ENCODE measurements at places on chromosomes 11 and 22.

DNA sequence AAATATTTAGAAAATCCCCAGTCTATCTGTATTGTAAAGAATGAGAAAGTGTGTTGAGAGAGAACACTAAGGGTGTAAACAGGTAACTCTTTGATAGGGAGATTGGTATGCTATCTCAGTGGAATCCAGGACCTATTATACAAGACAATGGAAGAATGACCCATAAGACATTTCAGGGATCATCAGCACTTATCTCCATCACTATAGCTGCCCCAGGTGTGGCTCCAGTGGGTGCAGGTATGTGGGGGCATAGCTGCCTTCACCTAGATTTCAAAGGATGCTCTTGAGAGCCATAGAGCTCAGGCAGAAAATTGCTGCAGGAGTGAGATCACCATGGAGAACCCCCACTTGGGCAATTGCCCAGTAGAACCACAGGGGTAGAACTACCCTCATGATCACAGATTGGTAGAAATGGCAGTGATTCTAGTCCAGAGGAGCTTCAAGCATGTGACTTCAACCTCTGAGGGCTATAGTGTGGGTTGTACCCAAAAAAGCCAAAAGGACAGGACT, 252.3 kb upstream of the TBCEL start:
- DNase-seq = no peak

DNA sequence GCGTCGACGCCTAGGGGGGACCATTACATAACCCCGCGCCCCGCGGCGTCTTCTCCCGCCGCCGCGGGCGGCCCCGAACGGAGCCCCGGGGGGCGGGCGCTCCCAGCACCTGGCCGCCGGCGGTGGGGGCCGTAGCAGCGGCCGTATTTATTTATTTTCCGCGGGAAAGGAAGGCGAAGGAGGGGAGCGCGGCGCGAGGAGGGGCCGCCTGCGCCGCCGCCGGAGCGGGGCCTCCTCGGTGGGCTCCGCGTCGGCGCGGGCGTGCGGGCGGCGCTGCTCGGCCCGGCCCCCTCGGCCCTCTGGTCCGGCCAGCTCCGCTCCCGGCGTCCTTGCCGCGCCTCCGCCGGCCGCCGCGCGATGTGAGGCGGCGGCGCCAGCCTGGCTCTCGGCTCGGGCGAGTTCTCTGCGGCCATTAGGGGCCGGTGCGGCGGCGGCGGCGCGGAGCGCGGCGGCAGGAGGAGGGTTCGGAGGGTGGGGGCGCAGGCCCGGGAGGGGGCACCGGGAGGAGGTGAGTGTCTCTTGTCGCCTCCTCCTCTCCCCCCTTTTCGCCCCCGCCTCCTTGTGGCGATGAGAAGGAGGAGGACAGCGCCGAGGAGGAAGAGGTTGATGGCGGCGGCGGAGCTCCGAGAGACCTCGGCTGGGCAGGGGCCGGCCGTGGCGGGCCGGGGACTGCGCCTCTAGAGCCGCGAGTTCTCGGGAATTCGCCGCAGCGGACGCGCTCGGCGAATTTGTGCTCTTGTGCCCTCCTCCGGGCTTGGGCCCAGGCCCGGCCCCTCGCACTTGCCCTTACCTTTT, at the start of gene EP300:
TSS of gene EP300 (plus strand) at position 570 of the 795 bp plus-strand sequence. CDS start 413 bp downstream, outside the sequence.
- DNase-seq = peak; percentile 44

- DNase-seq = no peak
Measured at GRCh38 chr11:123158033-123159003, 36.7 kb downstream of the CLMP start.

GRCh38 chr11:17603056-17603825, 56.2 kb downstream of the OTOG start:
- DNase-seq = no peak

DNA sequence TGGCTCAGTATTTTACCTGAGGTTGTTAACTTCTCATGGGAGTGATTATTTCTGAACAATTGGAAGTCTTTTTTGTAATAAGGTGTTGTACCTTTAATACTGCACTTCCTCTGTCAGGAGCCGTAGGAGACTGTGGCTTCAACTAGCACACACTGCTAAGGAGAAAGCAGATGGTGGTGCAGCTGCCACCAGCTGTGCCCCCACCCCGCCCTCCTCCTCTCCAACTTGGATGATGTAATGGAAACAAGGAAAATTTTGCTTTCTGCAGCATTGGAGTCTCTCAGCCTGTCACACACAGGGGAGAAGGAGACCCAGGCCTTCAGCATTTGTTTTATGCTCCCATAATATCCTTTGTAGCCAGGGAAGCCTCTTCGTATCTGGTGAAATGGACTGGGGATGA, 91.2 kb downstream of the TEAD1 start:
- no peak for DNase-seq

- DNase-seq = peak; percentile 41
Measured at GRCh38 chr22:20243537-20244249, 24.4 kb downstream of the RTN4R start.

GRCh38 chr11:44596525-44597276, 31.2 kb downstream of the CD82 start:
- no peak for DNase-seq

GRCh38 chr11:105315287-105315686, 175.7 kb upstream of the CARD18 start:
- DNase-seq = no peak

DNA sequence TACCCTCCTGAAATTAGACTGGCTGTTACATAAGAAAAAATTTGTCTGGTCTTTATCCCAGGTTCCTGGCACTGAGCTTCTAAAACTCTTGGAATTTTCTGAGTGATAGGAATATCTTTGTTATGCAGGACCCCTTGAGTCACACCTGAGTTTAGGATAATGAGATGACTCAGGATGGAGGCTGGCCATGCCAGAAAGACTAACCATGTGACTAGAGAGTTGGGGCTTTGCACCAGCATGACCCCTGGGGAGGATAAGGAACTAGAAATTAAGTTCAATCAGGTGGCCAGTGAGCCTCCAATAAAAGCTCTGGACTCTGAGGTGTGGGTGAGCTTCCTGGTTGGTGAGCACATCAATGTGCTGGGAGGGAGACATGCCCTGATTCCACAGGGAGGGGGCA, 88.1 kb downstream of the XRRA1 start:
- no peak for DNase-seq

- no peak for DNase-seq
Measured at GRCh38 chr11:35825386-35825785, 118.5 kb upstream of the LDLRAD3 start.

DNA sequence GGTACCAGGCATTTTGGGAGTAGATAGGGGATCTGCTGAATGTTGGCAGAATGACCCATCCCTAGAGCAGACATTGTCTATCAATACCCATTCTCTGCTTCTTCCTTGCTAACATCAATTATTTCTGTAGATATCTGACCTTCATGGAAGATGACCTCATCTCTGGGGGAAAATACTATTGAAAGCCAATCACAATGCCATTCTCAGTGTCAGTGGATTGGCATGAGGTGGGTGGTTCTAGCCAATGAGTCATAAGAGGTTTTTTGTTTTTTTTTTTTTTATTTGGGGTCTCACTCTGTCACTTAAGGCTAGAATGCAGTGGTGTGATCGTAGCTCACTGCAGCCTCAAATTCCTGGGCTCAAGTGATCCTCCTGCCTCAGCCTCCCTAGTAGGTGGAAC, 42.5 kb downstream of the SNX19 start:
- DNase-seq = no peak

DNA sequence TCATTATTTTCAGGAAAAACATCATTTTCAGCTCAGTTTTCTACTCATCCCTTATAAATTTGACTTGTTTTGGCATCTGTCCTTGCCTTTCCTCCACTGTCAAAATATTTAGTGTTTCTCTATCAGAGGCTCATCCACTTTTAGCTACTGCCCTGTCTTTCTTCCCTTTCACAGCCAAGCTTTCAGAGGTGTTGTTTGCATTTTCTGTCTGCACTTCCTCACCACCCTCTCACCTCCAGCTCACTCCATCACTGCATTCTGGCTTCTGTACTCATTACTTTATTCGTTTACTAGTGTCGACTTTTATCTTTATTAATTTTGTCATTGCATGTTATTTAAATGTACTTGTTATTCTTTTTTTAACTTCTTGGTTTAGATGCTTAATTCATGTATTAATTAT, 26.7 kb upstream of the NNMT start:
- no peak for DNase-seq

- DNase-seq = no peak
Measured at GRCh38 chr11:117381481-117382387, 54.1 kb downstream of the CEP164 start.

DNA sequence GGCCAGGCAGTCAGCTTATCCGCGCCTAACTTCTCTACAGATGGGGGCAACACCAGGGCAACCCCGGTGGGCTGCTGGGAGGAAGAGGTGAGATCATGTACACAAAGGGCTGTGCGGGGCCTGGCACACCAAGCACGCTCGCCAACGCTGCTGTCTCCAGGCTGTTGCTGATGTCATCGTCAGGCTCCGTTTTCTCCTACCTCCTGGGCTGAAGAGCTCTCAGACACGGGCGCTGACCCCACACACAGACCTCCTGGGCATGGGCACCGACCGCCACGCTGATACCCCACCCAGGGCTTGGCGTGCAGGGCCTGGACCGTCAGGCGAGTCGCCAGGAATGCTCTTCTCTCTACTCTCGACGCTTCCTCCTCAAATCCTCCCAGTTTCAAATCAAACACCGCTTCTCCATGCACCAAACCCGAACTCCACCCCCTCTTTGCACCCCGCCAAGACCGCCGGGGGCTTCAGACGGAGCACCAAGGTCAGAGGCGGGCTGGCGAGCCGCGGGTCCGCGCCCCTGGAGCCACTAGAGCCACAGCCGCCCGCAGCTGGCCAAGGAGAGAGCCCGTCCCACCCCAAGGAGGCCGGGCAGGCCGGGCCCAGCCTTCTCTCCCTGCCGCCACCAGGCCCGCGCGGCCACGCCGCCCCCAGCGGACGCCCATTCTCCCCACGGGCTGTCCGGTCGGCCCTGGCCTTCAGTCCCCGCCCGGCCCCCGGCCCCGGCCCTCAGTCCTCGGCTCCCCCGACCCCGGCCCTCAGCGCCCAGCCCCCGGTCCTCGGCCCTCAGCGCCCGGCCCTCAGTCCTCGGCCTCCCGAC, 772 bp downstream of the SBF1 start:
- DNase-seq = no peak

GRCh38 chr22:40265783-40266182, 80.5 kb upstream of the ADSL start:
- DNase-seq = no peak

DNA sequence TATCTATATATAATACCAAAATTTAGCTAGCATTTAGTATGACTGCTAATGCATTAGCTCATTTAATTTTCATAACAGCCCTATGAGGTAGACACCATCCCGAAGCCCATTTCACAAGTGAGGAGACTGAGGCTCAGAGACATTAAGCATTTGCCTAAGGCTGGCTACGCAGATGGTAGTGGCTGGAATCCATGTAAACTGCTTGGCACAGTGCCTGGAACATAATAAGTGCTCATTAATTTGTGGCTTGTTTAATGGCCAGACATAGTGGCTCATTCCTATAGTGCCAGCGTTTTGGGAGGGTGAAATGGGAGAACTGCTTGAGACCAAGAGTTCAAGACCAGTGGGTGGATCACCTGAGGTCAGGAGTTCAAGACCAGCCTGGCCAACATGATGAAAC, 17.8 kb upstream of the TP53I11 start:
- DNase-seq = no peak

- no peak for DNase-seq
Measured at GRCh38 chr22:33519974-33520903, 400.0 kb downstream of the LARGE1 start.

- DNase-seq = no peak
Measured at GRCh38 chr11:39174196-39174595, 2285.3 kb downstream of the LRRC4C start.

DNA sequence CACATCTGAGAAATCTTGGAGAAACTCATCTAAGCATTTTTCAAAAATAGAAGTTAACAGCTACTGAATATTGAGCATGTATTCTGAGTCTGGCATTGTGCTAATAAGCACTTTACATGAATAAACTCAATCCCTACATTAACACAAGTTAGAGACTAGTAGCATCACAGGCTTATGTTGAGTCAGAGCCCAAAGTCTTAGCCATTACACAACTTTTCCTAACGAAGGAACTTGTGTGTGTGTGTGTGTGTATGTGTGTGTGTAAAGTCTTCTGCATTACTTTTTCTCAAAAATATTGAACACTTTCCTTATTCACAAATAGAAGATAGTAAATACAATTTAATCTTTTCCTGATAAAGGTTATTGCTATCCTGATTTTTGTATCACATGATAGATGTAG, 8.7 kb upstream of the CLPB start:
- DNase-seq = no peak

GRCh38 chr11:3959015-3959902, 103.8 kb downstream of the STIM1 start:
- no peak for DNase-seq

- no peak for DNase-seq
Measured at GRCh38 chr22:38832005-38832978, 11.5 kb downstream of the NPTXR start.

GRCh38 chr11:130813196-130813595, 103.1 kb downstream of the SNX19 start:
- no peak for DNase-seq

DNA sequence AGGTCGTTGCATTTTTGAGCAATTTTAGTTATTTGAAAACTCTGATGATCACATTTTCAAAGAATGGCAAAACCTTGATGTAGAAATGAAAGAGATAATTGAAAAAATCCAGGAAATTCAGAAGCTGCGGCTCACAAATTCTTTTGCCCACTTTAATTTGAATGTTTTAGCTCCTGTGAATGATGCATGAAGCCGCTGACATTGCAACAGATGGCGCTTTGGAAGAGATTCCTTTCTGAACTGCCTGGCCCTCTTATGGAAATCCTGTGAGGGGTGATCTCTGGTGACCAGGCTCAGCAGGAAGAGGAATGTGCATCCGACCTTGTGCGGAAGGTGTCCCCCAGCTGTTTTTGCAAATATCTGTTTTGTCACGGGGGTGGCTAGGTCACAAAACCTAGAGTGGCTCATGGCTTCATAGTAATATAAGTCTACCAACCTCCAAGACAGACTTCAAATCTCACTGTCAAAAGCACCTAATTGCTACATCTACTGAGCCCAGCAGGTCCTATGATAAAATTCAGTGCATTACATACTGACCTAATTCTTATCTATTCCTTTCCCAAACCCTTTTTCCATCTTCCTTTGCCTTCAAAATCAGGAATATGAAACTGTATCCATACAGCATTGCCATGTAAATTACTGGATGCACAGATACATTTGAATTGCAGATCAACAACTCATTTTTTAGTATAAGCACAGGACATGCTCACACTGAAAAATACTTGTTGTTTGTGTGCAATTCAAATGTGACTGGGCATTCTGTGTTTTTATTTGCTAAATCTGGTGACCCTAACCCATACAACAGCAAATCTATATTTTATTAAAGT, 412.7 kb downstream of the ETS1 start:
- peak; percentile 82 for DNase-seq

Data from fibroblast of skin of left biceps (primary cell).